ENCODE measurements at places on chromosomes 7 and 10.

- DNase-seq, result no peak
These were observed 14.3 kb upstream of the VIPR2 start for GRCh38 chr7:159158888-159159405.

DNA sequence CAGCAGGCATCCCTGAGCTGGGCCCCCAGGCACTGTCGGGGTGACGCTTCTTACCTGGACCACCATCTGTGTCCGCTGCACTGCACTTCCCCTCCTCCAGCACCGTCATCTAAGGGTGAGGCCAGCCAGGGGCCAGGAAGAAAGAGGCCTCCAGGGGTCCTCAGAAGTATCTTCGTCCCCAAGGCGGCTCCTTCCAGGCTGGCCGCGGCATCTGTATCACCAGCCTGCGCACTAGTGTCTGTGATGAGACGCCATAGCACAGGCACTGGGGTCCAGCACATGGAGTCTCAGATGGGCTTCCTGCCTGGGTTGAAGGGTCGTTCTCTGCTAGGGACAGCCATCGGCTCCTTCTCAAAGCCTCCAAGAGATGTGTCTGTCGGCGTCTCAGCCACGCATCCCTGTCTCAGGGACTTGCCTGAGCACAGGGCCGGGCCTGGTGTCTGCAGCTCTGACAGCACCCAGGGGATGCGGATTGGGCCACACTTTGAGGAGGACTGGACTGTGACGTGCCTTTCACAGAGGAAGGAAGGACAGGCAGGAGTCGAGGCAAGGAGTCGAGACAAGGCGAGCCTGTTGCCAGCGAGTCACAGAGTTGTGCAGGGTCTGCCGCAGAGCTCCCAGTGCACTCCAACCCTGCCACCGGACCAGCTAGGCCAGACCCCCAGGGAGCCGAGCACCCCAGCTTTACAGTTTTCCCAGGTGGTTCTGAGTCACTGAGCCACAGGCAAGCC lies 101.5 kb upstream of the DIP2C start:
- DNase-seq, result no peak

DNA sequence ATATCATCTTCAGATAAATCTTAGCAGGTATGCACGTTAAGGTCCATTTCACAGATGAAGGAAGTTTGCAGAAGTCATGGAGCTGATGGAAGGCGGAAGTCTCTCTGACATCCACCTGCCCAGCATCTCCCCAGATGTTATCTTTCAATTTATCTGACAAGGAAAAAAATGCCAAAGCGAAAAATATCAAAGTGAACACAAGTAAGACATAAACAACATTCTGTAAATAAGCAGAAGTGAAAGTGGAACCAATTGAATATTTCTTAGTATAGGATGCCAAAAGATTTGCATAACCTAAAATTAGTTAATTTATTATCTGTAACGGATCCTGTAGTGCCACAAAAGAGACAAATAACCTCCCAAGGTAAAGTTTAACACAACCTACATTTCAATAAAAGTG lies 73.6 kb upstream of the NEBL start:
- no peak for DNase-seq

DNA sequence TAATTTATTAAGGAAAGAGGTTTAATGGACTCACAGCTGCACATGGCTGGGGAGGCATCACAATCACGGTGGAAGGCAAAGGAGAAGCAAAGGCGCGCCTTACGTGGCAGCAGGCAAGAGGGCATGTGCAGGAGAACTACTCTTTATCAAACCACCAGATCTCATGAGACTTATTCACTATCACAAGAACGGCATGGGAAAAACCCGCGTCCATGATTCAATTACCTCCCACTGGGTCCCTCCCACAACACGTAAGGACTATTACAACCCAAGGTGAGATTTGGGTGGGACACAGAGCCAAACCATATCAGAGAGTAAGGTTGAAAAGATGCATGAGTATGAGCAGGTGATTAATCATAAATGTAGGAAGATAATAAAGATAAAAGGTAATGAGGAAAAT lies 3.2 kb upstream of the JCAD start:
- no peak for DNase-seq

DNA sequence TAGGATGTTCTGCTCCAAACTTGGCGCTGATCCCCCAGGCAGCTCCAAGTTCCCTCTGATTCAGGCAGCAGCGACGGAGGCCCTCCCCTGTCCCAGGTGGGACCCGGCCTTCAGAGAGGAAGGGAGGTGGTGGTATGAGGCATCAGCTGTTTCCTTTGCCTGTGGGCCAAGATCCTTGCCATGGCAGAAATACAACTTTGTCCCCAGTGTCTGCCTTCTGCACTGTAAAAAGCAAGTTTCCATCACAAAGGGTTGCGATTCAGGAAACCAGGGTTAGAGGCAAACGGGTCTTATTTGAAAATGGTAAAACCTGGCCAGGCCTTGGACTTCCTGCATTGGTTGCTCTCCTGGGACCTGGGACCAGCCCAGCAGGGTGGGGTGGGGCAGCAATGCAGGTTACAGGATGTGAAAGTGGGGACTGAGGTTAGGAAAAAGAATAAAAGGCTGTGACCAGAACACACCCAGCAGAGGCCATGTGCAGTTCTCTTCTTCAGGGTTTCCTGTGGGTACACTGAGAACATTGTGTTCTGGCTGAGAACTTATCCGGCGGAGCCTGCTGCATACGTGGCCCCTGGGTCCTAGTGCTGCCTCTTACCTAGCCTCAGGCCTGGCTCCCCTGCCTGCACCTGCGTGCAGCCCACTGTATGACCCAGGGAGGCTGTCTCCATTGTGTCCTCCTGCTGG lies 25.1 kb upstream of the DDIT4 start:
- peak; percentile 6 for DNase-seq

GRCh38 chr7:2437537-2438148 lies 34.2 kb downstream of the CHST12 start:
- DNase-seq, result no peak

- DNase-seq, result peak; percentile 84
These were observed 425.4 kb downstream of the RPS24 start for GRCh38 chr10:78458983-78459638.

GRCh38 chr7:101657171-101657570 lies 28.1 kb upstream of the MYL10 start:
- DNase-seq, result no peak

DNA sequence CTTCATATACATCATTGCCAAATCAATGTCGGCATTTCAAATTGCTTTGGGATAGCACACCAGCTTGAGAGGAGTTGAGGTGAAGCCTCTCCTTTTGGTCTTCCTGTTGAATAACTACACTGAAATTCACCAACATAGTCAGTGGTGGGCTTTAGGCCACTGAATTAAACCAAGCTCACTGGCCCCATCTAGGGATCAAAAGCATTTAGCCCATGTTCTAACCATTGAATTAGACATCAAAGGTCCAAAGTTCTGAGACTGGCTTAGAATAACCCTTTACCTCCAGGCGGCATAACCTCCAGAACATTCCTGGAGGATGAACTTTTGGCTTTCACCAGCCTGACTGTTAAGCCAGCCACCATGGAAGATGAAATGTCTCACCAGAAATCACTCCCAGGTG lies 54.6 kb downstream of the BPGM start:
- no peak for DNase-seq

GRCh38 chr7:95324431-95324830 lies at the start of gene PON1:
PON1 (minus strand) TSS chr7:95324532; CDS start chr7:95324475, 57 bp downstream.
- DNase-seq, result peak; percentile 36

DNA sequence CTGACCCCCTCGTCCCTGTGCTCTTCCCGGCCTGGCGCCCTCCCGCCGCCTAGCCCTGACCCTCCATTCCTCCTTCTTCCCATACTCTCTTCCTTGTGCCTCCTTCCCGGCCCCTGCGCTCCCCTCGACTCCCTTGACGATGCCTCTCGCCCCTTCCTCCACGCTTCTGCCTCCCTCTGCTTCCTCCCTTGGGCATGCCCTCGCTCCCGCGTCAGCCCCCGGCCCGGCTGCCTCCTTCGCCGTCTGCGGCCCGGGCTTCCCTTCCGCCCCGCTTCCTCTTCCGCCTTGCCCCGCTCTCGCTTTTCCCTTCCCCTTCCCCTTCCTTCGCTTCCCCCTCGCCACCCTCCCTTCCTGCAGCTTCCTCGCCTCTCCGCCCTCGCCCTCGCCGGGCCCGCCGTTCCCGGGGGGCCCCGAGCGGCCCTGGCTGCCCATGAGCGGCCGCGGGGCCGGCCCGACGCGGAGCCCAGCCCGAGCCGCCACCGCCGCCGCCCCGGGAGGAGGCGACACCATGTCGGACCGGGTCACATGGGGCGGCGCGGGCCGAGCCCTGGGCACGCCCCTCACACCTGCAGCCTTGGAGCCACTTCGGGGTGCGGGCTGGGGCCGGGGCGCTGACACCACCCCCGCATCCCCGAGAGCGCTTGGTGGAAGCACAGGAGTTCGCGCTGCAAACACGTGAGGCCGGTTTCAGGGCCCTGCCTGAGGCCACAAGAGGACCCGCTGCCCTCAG lies at the start of gene FBXW4:
TSS of gene FBXW4 (minus strand) at position 497 of the 730 bp plus-strand sequence. CDS start at position 432, 65 bp downstream.
- peak; percentile 4 for DNase-seq

- no peak for DNase-seq
These were observed 24.9 kb downstream of the CALD1 start for GRCh38 chr7:134804351-134804750.

- no peak for DNase-seq
These were observed 34.5 kb upstream of the BPGM start for GRCh38 chr7:134612197-134612596.

GRCh38 chr10:124642088-124642710 lies 102.0 kb downstream of the FAM53B start:
- DNase-seq, result no peak

DNA sequence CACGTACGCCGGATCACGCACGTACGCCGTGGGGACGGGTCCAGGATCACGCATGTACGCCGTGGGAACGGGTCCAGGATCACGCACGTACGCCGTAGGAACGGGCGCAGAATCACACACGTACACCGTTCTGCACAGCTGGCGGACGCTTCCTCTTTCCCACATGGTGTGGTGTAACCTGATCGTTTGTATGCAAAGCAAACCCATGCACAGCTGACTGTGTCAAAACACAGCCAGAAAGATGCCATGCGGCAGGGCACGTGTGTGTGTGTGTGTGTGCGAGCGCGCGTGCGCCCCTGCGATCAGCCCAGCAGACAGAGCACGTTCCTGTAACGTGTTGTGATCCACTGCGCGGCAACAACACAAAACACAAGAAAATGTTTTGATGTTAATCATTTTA lies 573.6 kb downstream of the DNAJB6 start:
- no peak for DNase-seq

GRCh38 chr10:3363311-3364045 lies 190.9 kb upstream of the PITRM1 start:
- no peak for DNase-seq

- no peak for DNase-seq
These were observed 2.9 kb downstream of the TECPR1 start for GRCh38 chr7:98249106-98249505.

DNA sequence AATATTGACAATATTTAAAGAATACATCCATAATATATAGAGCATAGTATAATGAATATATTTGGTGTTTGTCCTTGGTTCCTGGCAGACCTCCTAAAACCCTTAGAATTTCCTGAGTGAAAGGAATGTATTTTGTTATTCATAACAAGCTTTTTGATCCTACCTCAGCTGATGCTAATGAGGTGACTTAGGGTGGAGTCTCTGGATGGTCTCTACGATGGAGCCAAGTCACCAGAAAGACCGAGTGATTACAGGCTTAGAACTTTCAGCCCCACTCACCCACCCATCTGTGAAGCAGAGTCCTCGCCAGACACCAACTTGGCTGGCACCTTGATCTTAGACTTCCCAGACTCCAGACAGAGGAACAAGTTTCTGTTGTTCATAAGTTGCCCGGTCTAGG lies 35.9 kb downstream of the UPF2 start:
- no peak for DNase-seq

DNA sequence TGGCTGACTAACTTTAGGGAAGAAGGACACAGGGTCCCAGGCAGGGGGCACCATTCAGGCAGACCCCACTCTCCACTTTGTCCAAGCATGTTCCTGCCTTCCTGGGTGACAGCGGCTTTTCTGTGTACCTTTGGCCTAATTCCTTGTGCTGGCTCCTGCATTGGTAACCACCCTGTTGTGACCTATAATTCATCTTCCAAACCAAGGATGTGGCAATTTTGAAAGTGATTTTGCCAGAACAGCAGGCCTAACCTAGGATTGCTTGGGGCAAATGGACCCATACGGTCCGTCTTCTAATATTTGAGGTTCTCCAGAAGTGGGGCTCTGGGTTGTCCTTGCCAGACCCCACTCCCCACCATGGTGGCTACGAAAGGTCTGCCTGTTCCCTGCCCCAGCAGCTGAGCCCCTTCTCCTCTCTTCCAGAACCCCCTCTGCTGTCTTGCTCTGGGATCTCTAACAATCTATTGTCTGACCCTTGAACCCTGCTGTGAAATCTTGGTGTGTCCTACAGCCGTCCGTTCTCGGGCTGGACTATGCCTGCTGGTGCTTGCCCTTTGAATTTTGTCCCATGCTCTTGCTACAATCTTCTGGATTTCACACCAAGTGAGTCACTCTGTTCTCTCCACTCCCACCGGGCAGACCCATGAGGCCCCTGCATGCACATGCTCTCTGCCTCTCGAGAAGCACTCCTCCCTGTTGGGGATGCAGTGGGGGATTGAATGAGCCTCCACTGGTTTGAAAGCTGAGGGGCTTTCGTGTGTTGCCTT lies 316.0 kb downstream of the CXCL12 start:
- DNase-seq, result no peak

DNA sequence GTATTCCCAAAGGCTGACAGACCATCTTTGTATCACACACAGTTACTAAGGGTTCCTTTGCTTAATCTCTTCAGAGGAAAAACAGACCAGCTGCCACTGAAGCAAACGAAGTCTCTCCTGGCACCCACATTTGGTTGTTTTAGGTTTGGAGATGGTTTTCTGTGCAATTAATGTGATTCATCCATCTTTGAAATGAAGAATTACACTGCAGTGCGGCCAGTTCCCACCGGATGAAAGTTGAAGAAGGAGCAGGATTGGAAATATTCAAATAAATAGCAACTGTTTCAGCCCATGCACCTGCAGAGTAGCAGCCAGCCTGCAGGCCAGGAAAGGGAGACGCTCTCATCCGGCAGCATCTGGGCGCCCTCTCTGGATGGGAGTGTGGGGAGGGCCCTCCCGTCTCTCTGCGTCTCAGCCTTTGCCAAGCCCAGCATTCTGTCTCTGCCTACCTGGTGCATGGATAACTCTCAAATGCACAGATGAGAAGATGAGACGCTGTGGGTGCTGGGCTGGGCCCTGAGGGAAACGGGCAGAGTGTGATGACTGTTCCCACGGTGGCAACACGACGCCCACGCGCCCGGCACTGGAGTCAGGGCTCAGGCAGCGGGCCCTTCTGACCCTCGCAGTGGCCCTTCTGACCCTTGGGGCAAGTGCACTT lies 214.0 kb downstream of the PTPRN2 start:
- DNase-seq, result no peak

GRCh38 chr7:150449206-150449952 lies 1.1 kb upstream of the GIMAP8 start:
- DNase-seq, result no peak

DNA sequence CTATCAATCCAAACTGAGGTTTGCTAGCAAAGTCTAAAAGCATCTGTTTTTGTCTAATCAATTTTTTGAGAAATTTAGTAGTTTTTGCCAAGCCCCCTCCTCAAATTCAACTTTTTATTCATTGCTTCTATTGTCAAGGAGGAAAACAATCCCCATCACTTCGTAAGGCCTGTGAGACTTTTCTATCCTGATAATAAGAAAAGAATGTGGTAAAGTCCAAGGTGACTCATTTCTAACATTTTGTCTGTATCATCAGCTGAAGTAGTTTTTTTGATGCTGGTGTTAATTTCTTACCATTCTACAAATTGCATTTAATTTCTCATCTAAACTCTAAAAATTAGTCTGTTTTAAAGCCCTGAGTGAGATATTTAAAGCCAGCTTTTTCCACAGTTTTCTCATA lies 11.7 kb downstream of the ANK3 start:
- DNase-seq, result no peak

Data from NCI-H774 (cell line).